NCI-H1417 treated with DMSO at 0.1 percent for 48 hours (cell line): ENCODE measurements at places on chromosomes 2 and 18.

DNA sequence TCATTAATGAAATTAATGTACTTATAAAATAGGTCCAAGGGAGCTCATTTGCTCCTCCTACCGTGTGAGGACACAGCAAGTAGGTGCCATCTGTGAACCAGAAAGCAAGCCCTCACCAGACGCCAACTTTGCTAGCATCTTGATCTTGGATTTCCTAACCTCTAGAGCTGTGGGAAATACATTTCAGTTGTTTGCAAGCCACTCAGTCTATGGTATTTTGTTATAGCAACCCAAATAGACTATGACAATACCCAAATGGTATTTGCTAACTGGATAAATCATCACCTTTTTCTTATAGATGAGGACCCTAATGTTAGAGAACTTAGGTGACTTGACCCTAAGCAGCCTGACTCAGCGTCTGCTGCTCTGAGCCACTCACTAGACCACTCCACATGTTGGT, 379.6 kb downstream of the HRH4 start:
- no peak for DNase-seq

- no peak for DNase-seq
Observed at GRCh38 chr2:79686884-79687283, 174.0 kb downstream of the CTNNA2 start.

DNA sequence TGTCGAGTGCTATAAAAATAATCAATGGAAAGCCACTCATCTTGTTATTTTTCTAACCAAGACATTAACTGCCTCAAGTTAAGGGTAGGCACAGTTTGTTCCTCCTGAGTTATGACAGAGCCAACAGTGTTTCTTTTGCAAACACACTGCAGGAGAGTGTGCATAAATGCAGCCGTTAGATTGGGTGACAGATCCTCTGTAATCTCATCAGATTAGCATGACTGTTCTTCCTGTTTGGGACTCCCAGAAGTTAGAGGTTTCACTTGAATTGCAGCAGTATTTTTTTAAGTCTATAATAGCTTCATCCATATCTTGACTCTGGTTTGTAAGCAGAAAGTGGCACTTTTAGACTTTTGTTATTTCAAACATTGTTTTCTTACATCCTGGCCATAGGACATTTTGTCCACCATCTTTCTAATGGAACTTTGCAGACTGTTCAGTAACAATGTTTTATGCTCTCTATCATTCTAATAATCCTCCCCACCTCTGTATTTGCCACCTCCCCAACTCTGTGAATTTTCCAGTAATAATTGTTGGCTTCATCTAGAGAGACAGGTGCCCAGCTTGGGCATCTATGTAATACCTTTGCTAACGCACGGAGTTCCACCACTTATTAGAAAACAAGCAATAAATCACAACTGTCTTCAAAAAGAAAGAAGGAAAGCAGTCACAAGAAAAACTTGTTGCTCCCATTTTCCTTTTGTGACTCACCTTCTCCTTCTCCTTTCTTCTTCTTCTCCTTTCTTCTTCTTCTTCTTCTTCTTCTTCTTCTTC, 560.0 kb downstream of the ADCYAP1 start:
- no peak for DNase-seq

DNA sequence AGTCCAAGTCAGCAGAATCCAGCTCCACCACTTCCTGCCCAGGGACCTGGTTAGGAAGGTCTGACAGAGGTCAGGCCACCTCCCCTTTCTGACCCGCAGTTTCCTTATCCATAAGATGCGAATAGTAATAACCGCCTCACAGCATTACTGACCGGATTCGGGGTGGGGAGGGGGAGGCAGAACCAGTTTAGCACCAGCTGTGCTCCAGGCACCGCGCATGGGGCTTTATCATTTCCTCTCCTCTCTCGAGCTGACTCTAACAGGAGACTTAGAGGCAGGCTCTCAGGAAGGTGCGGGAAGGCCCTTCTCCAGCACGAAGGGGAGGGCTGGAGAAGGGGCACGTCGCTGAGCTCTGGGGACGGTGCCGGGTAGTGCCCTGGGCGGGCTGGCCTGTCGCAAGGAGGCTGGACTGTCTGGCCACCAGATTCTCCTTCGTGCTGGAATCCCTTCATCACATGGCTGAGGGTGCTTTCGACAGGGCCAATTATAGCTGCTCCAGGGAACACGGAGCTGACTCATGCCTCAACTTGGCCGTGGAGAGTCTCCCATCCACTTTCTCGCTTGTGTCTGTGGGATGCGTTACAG, 5.7 kb downstream of the EHD3 start:
- no peak for DNase-seq

DNA sequence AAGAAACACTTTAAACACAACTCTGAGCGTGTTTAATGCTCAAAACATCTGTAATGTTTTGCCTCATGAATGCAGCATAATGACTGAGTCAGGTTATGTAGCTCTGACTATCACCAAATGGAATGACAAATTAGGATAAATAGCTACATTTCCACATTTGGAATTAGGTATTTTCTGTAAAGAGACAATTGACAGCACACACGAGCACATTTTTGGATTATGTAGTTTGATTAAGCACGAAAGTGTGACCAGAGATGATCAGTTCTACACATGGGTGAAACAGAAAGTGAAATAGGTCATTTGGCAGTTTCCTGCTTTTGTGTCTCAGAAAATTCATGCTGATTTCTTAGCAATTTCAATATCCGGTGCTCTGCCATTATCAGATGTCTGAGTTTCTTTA, 29.0 kb downstream of the LPIN1 start:
- no peak for DNase-seq

DNA sequence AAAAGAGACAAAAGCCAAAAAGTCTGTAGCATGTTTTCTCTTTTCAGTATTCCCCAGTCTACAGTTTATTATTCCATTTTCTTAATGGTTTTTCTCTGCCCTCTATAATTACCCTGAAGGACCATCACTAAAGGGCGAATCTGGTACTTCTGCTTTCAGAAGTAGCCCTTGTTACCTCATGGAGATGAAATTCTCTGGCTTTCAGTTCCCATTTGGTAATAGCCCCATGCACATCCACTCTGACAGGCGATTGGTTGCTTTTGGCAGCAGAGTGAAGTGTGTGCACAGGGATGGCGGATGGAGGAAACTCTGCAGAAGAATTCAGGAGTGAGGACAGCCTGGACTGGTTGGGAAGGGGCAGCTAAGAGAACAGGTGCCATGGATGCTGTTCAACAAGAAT, 66.3 kb upstream of the NABP1 start:
- DNase-seq = no peak

DNA sequence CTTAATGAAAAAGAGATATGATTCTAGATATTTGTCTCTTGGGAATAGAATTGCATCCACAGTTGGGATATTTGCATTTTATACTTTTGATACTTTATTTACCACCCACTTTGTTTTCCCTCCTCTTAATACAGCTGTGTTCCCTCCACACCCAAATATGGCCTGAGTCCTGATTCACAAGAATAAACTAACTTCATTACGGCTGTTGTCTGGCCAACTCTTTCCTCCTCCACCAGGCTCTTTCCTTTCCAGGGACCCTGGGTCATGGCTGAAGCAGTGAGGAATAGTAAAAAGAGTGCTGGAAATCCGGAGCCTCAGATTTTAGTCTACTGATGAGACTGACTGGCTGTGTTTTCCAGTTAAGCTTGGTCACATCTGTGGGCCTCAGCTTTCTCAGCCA, 48.4 kb upstream of the STAM2 start:
- no peak for DNase-seq

DNA sequence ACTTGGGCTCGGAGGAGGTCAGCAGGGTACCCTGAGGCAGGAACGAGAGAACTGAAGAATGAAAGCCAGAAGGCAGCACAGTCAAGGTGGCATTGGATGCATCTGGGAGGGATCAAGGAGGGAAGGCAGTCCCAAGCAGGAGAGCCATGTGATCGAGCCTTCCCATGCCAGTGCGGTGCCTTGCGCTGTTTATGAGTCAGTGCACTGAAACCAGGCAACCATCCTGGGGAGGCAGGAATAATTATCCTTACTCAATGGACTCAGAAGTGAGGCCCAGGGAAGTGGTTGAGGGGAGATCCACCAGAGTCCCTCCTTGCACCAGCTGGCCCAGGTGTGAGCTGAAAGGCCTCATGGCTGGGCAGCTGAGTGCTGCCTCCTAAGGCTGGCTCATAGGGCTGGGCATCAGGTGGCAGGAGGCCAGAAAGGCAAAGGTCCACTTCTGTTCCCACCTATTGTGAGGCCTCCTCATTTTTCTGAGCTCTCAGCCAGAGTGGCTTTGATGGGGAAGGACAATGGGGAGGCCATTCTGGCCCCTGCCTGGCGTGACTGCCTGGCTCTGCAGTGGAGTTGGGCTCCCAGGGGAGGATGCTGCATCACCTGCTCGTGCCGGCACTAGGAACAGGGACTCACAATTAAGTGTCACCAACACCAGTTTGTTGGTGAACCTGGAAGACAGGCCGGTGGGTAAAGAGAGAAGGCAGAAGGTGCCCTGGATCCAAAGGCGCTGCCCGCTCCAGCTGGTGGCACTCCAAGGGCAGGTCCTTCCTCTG, 82.3 kb downstream of the TFCP2L1 start:
- no peak for DNase-seq

DNA sequence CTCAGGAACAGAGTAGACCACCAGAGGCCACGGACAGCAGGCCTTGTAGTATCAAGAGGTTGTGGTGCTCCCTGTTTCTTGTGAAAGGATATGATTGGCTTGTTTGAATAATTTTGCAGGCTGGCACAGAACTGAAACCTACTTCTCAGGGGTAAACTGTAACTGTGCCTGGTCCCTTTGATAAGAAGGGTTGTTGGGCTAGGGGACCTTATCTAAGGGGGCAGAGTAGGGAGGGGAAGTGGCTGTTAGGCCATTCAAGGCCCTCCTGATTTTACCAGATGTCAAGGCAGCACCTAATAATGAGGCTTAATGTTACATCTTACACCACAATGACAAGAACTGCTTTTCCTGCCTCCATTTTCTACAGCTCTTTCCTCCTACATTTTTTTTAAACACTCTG, 45.6 kb downstream of the GPR39 start:
- no peak for DNase-seq

DNA sequence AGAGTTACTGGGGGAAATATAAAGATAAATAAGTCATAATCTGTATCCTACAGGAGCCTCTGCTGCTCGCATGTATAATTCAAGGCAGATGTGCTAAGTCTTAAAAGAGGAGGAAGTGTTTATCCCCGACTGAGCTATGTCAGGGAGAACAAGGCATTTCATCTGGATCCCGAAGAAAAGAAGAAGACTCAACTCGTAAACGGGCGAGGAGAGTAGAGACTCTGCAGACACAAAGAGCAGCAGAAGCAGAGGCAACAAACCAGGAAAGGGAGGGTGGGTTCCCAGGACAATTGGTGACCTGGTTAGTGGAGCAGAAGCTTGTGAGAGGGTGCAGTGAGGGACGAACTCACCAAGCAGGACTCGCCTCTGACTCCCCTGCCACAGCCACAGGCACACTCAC, 368.6 kb downstream of the EIPR1 start:
- DNase-seq = no peak

DNA sequence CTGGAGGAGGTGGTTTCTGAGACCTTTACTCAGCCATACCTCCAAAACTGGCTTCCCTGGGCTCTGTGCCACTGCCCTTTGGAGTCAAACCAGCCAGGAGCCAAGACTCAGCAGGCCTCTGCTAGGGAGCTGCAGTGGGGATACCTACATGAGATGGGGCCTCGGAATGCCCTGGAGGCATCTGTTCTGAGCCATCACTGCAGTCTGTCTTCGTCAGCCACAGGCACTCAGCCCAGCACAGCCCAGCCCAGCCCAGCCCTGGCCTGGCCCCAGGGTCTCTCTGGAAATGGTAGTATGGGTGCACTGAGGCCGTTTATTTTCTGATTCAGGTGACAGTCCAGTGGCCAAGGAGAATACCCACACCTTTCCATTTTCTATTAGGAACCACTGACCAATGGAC, 209.8 kb downstream of the CELF4 start:
- no peak for DNase-seq

DNA sequence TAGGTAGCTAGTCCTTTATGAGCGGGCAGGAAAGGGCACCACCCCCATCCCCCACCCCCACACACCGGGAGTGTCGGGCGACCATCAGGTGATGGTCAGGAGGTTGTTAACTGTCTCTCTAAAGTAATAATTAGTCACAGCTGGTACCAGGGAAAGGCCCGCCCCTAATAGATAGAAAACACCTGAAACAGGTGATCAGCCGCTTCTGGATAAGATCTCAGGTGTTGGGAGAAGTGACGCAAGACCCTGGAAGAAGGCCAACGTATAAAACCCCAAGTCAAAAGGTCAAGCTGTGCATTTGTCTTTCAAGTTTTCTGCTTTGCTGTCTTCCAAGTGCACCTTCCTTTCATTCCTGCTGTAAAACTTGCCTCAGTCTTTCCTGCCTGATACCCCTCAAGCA, 59.6 kb upstream of the LINC00305 start:
- DNase-seq = no peak

DNA sequence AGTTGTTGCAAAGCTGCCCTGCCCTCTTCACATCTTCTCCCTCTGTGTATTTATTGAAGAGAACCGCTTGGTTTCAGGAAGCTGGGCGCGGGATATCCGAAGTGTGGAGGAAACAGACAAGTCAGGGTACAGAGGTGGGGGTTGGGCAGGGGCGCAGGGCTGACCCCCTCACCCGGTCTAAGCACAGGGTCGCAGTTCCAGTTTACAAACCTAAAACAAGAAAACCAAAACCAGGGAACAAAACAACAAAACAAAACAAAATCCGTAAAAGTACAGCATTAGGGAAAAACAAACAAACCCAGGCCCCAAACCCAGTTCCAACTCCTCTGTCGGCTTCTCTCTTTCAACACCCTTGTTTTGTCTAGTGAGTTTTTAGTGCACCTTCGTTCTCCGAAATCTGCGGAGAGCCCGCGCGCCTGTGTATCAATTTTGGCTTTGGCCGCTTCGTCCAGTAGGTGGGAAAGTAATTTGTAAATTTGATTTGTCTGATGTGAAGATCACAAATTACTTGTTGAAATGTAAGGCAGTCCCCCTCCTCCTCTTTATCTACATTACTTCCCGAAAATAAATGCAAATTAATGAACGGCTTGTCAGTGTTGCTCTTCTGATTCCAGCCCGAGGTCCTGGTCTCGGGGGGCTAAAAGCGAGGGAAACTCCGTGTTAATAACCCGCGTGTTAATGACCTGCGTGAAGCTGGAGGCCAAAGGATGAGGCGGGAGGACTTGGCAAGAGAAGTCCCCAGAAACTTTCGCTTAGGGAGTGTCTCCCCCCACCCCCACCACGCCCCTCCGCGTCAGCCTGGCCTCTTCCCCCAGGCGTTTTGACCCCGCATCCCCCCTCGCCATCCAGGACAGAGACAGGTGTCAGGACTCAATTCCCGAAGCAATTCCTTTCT, 6.9 kb downstream of the OTX1 start:
- no peak for DNase-seq

GRCh38 chr2:151526572-151527090, 116.9 kb downstream of the RIF1 start:
- no peak for DNase-seq

GRCh38 chr18:78692105-78692504, 287.5 kb upstream of the SALL3 start:
- DNase-seq = no peak

- DNase-seq = no peak
Observed at GRCh38 chr2:152466041-152466440, 131.1 kb downstream of the FMNL2 start.

GRCh38 chr2:117967977-117968718, 45.7 kb downstream of the CCDC93 start:
- no peak for DNase-seq

- DNase-seq = no peak
Observed at GRCh38 chr2:170503971-170504809, 210.9 kb upstream of the SP5 start.

GRCh38 chr2:47867205-47867604, 39.1 kb downstream of the FBXO11 start:
- DNase-seq = no peak
